ENCODE measurements at places on chromosomes 4 and X.

GRCh38 chrX:124086411-124086810, 124.9 kb downstream of the STAG2 start:
- no peak for DNase-seq

DNA sequence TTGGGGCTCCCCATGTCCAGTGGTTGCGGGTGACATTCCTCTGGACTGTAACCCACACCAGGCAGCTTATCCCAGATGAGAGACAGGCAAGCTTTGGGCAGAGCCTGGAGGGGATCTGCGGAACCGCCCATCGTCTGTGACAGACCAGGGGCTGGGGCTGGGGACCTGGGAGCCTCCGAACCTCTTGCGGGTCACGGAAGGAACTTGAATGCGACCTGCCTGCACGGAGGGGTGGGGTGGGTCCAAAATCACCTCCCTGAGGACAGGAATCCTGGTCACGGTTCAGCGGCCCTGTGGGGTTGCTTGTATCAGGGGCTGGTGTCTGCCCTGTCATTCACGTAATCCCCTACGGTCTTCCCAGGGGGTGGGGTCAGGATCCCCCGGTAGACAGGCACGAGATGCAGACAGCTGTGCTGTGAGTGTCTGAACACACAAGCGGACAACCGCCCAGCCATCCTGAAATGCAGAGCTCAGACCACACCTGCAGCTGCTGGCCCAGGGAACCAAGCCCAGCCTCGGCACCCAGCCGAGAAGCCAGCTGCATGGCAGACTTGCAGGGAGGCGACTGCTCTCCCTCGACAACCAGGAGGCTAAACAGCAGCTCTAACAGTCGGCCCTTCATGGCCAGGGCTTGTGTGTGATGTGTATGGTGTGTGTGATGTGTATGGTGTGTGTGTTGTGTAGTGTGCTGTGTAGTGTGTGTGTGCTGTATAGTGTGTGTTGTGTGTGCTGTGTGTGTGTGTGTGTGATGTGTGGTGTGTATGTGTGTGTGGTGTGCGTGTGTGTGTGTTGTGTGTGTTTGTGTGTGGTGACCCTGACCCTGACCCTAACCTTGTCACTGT, 105.9 kb upstream of the ADRA2C start:
- no peak for DNase-seq

- DNase-seq, result no peak
These were observed 40.4 kb upstream of the TLR2 start for GRCh38 chr4:153643406-153644383.

DNA sequence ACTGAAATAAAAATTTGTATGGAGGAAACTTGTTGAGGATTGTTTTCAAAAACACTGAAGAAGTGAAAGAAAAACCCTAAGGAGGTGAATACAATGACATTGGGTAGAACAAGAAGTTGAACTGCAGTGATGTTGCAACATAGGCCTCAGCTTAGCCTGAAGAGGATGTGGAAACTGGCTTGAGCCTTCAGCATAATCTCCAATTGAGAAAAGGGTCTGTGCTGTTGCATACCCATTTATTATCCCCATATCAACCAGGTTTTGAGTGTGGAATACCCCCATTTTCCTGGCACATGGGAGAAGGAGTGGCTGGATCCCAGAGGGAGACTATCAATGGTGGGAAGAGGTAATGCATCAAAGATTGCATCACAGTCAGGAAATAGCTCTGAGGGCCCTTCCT, 695.0 kb upstream of the HS3ST1 start:
- DNase-seq, result no peak

- DNase-seq, result no peak
These were observed 178.1 kb upstream of the SMIM31 start for GRCh38 chr4:164575861-164576260.

- no peak for DNase-seq
These were observed 15.6 kb downstream of the PPP2R3B start for GRCh38 chrX:370963-371745.

GRCh38 chr4:111781611-111782010, 363.6 kb upstream of the FAM241A start:
- no peak for DNase-seq

DNA sequence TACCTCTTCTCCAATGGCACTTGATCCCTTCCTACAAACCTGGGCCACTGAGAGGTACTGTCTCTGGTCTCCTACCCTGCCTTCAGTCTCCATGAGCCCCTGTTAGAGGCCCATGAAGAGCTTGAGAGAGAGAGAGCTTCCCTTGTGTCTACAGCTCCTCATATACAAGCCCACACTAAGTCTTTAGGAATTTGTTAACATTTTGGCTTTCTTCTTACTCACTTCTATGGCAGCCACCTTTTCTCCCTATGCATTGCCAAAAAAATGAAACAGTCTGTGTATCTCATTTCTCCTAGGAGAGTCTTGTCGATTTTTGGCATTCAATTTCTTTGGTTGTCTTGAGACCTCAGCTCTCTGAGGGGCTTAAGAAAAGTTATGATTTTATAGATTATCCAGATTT, 90.9 kb upstream of the LNX1 start:
- no peak for DNase-seq

DNA sequence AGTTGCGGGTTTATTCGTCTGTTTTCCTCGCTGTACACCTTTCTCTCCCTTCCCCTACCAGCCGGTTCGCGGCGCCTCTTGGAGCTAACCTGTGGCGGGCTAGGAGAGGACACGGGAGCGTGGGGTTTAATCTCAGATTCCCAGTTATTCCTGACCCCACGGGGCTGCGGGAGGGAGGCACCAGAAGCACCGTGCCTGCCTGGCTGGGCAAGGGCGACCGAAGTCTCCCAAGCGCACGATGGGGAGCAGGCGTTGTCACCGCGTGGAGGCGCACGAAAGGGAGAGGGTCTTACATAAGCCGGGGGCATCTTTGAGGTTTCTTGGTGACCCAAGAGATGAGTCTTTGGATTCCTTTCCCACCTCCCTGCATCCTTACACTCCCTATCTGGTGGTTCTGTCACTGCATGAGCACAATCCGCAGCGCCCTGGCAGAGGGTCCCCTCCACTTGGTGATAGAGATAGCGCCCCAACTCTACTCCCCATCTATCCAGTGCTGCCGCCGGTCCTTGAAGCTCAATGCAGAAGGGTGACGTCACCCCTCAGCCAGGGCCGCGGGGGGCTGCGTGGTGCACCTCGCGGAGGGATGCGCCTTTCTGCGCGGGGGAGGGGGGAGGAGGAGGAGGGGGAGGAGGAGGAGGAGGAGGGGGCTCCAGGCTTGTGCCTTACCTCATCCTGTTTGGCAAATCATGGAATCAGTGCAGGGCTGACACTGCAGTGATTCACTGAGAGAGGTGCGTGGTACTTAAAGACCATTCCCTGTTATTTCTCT, 793 bp downstream of the TSPAN7 start:
- no peak for DNase-seq

DNA sequence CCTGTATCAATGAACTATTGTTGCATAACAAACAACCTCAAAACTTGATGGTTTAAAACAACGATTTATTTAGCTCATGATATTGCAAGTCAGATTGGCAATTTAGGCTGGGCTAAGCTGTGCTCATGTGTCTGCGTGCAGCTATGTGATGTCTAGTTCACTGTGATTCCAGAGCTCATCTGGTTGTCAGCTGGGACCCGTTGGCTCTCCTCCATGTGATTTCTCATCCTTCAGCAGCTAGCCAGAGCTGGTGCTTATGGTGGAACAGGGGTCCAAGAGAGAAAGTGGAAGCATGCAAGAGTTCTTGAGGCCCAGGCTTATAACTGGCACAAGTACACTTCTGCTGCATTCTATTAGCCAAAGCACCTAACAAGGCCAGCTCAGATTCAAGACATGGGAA, 28.8 kb upstream of the TRPC3 start:
- DNase-seq, result no peak

DNA sequence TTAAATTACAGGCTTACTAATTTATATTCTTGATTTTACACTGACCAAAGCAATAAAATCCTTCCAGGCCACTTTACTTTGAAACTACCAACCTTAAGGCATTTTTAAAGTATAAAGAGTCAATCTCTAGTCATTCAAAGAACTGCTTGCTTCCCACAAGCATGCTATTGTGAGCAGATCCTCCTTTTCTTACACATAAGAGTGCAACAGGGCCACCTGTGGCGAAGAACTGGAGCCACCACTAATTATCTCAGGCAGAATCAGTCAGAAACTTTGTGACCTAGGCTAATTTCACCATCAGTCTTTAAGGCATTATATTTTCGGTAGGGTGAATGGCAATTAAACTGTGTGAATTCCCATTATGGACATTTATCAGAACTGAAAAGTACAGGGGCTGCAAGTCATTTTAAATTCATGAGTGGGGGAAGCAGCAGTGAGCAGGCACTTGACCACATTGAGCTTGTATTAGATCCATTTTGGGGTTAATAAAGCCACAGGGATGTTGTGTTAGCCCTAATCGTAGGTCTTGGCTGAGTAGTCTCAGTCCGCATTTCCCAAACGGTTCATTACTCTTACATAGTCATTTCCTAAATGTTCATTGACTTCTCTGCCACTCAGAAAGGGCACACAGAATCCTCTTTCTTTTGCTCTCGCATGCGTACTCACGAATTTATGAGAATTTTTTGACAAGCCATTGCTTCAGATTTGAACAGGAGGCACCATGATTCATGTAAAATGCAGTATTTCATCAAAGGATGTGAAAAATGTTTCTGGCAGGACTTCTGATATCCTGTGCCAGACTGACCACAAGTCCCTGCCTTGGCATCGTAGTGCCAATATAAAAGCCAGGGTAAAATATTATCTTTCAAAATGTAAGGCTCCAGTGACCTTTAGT, 39.8 kb downstream of the NPY2R start:
- no peak for DNase-seq

DNA sequence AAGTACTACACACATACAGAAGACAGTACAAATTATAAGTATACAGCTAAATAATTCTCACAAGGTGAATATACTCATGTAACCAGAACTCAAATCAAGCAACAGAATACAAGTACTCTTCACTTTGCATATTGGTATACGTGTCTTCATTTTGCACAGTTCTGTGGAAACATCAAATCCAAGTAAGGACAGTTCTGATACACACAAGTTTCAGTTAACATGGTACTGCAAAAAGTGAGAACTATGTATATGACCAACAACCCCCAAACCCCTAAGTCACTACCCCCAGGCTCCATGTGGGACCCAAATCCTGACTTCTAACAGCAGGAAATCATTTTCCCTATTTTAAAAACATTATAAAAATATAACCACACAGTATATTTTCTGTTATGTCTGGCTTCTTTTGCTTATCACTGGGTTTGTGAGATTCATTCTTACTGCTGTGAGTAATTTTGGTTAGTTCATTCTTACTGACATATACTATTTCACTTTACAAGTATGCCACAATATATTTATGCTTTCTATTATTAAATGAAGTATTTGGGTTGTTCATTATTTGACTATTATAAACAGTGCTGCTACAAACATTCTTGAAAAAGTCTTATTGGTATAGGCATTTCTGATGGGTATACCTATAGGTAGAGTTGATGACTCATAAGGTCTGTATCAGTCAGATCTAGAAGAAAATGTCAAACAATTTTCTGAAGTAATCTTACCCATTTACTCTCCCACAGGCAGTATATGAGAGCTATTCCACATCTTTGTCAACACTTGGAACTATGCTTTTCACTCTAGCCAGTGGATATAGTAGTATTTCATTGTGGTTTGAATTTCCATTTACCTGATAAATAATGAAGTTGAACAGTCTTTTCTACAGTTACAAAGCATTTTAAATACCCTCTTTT, 47.0 kb downstream of the SCLT1 start:
- DNase-seq, result no peak

Data from stimulated activated CD8-positive, alpha-beta memory T cell treated with anti-CD3 and anti-CD28 coated beads, Interleukin-2, amount 100 ng/mL, for 48 hours (primary cell).